Tibial nerve (tissue), 4 donors: ENCODE measurements at places on chromosomes 7 and 10. TPM values are rescaled to one million over a fixed set of nuclear protein-coding genes. Genes with fewer than 3 reads are reported as not detected.

The EIF5AL1 gene
- not detected for total RNA-seq

The ZCCHC24 gene
- 165 TPM for total RNA-seq

The CPXM2 gene
- 45.2 TPM for total RNA-seq

The TRPV5 gene
- not detected for total RNA-seq

The LRRC17 gene
- 2.6 TPM for total RNA-seq

The MRPS17 gene
- total RNA-seq, result 2.2 TPM
